AG09309 (cell line): ENCODE measurements at places on chromosomes 3 and 15.

GRCh38 chr15:80779658-80780415 is 667 bp downstream of the CEMIP start:
- DNase-seq: no peak

GRCh38 chr15:98779463-98780071 is 131.2 kb downstream of the IGF1R start:
- no peak for DNase-seq

GRCh38 chr3:17412950-17413530 is 329.4 kb downstream of the TBC1D5 start:
- DNase-seq: no peak

DNA sequence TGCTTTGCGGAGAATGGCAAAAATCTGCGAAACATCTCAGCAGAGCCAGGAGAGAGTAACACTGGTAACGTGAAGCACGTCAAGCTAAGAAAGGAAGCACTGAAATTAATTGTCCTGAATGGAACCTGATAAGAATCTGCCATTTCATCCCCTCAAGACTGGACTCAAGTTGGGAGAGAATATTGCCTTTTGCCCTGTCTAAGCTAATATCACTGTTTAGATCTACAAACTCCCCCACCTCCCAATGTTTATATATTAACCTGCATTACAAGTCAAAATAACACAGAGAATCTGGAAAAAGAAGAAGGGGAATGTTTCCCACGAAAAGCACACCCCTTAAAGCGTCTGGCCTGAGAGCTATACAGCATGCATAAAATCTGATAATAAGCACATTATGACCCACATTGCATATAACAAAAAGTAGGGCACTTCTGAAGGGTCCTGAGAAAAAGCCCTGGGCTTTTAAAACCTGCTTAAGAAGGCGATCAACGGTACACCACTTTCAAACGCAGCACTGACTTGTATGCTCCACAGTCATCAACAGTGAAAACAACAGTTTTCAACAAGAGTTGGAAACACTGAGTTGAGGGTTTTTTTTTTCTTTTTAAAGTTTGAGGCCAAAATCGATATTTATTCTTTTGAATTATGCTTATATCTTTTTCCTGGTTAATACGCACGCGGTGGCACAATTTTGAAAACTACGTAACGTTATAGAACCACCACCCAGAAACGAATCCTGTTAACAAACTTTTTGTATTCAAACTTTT is 1.4 kb upstream of the KAT2B start:
- no peak for DNase-seq

GRCh38 chr3:18886331-18886730 is 262.0 kb upstream of the KCNH8 start:
- DNase-seq: no peak
